ENCODE measurements at places on chromosomes 2 and 18. TPM values are rescaled to one million over a fixed set of nuclear protein-coding genes. Genes with fewer than 3 reads are reported as not detected.

The EGR4 gene
- total RNA-seq = under 0.01 TPM

The VPS4B gene
- total RNA-seq = 48.0 TPM

The HOXD9 gene
- not detected for total RNA-seq

The ATP6V1C2 gene
- under 0.01 TPM for total RNA-seq

The TWIST2 gene
- total RNA-seq = 118 TPM

The PTPN4 gene
- 22.3 TPM for total RNA-seq

The TUBA3E gene
- total RNA-seq = not detected

The MC5R gene
- not detected for total RNA-seq

The LAMA1 gene
- 24.9 TPM for total RNA-seq

The C1QL2 gene
- not detected for total RNA-seq

The IL36G gene
- not detected for total RNA-seq

The CCDC102B gene
- total RNA-seq = 35.3 TPM

The NTSR2 gene
- under 0.01 TPM for total RNA-seq

The MAP3K19 gene
- not detected for total RNA-seq

The SERPINB3 gene
- total RNA-seq = not detected

The DNAJC5G gene
- not detected for total RNA-seq

The LOXHD1 gene
- total RNA-seq = not detected

The B3GNT2 gene
- total RNA-seq = 15.4 TPM

The EVX2 gene
- not detected for total RNA-seq

The NEU2 gene
- total RNA-seq = not detected

The KIF5C gene
- 0.17 TPM for total RNA-seq

The SULT1C4 gene
- 0.26 TPM for total RNA-seq

The CIB4 gene
- total RNA-seq = not detected

The ALPG gene
- total RNA-seq = not detected

The CHRNG gene
- not detected for total RNA-seq

The RMDN2 gene
- total RNA-seq = 5.1 TPM

The RBM43 gene
- total RNA-seq = 4.9 TPM

The RNF144A gene
- 0.17 TPM for total RNA-seq

The ECEL1 gene
- not detected for total RNA-seq

The TGIF1 gene
- 157 TPM for total RNA-seq

The GLB1L gene
- total RNA-seq = 28.2 TPM

The CYRIA gene
- 10.2 TPM for total RNA-seq

The ADNP2 gene
- 17.3 TPM for total RNA-seq

The SERPINB2 gene
- total RNA-seq = 3.9 TPM
